ENCODE measurements at places on chromosomes 12 and 14.

DNA sequence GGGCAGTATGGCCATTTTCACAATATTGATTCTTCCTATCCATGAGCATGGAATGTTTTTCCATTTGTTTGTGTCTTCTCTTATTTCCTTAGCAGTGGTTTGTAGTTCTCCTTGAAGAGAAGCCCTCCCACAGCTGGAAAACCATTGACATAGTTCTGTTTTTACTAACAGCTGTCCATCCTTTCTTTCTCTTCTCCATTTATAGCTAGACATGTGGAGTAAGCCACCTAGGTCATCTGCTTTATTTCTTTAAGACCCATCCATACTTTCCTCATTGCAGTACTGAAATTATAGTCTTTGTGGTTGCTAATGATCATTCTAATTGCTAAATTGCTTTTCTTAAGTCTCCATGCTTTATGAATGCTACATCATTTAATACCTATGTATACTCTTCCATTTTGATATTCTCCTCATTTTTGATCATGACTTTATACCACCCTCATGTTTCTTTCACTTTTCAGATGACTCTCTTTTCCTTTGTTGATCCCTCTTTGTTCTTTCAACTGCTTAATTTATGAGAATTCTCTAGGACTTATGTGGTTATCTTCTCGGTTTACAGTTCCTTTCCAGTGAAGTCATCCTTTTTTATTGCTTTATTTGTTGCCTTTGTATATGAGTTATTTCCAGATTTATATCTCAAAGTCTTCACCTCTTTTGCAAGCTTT is 114.2 kb downstream of the PCNX1 start:
- DNase-seq = no peak

GRCh38 chr12:98224584-98225221 is 290.7 kb upstream of the TMPO start:
- no peak for DNase-seq

- DNase-seq = no peak
These were observed 131.1 kb upstream of the VRK1 start for GRCh38 chr14:96666088-96666487.

GRCh38 chr12:121299662-121300061 is 3.2 kb upstream of the CAMKK2 start:
- DNase-seq = no peak

DNA sequence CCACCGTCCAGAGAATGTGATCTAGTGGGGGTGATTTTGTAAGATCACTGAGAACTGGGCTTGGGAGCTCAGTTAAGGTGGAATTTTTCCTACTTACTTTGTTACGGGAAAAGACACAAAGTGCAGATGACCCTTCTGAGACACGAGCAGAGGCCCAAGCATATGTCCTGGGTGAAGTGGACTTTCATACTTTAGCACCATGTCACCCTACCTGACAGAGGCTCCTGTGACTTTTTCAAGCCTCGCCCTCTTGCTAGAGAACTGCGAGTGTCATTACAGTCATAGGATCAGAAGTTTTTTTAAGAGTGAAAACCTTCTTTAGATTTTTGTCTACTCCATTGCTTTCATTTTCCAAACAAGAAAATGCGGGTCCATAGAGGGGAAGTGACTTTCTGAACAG is 56.1 kb downstream of the SLC17A8 start:
- no peak for DNase-seq

DNA sequence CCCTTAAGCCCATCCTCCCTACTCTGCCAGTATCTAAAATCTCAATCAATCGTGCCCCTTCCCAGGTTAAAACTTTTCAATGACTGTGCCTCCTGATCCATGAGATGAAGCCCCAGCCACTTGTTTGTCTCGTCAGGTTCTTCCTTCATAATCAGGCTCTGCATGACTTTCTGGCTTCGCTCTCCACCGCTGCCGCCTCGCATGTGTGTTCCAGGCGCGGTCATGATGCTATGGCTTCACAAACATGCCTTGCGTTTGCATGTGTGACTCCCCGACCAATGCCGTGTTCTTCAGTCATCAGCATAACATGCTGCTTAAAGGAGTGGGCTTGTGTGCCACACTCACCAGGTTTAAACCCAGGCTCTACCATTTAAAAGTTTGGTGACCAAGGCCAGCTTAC is 5.0 kb upstream of the C1RL start:
- DNase-seq = no peak

DNA sequence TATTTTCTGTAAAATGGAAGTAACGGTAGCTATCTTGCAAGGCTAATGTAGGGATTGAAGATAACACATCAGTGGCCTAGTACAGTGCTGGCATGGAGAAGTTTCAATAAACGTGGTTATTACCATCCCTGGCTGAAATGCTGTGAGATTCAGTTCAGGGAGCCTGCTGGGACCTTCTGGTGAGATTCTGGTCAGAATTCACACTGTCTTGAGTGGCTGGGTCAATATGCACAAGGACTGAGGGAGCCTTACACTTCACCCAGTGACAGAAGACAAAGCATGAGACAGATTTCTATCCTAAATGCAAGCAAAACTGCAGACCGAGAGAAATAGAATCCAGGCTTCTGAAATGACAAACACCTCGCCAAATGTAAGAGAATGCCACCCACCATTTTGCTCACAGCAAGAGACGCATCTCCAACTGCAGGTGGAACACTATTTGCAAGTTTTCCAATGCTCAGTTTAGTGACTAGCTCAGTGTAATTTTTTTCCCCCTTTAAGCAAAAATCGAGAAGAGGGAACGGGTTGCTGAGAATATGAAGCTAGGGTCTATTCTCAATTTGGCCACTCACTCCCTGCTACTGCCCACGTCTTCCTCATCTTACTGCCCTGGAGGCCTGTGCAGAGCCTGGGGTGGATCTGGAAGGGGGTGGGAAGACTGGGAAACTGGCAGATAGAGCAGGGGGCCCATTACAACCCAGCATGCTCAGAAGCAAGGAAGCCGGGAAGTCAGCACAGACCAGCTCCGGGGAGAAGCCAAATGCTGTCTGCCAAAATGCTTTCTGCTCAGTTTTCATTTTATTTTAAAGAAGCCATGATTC is 201.3 kb downstream of the TTC7B start:
- DNase-seq = no peak

DNA sequence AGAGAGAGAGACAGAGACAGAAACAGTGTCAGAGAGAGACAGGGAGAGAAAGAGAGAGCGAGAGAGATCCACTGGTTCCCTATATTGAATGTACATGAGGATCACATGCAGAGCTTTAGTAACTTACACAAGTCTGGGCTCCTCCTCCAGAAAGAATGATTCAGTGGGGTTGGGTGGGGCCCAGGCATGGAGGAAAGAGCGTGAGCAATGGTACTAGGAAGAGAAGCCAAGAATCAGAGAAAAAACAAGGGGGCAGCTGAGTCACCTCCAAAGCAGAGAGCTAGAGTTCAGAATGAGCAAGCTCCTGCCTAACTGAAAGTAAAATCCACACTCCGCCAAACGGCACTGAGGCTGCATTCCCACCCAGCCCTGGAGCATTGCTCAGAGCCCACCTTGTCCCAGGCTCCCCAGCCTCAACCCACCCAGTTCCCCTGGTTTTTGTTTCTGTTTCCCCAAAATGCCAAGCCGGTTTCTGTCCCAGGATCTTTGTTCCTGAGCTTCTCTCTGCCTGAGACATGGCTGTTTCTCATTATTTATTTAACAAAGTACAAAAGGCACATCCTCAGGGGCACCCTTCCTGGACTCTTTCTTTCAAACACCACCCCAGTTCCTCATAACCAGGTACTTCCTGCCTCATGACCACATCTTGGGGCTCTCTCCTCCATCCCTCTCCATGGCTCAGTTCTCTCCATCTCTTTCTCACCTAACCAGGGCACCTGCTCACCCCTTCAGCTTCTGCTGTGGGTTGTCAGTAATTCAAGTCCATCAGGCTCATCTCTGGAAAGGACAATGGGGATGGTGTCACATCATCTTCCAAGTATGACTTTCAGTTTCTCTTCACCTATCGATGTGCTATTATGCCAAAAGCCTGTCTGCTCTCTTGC is 670.3 kb upstream of the TBX3 start:
- DNase-seq = no peak
